ENCODE measurements at places on chromosomes 11 and 22. TPM values are rescaled to one million over a fixed set of nuclear protein-coding genes. Genes with fewer than 3 reads are reported as not detected.

The P2RX6 gene
- total RNA-seq, result 1.0 TPM

The PLAAT2 gene
- total RNA-seq, result 0.51 TPM

GRCh38 chr22:37218771-37219411 lies 6.6 kb upstream of the SSTR3 start:
- H3K36me3 ChIP-seq, result peaks cover 2% of the 10 kb centered on the region
- peak overlapping the region; percentile 92 for H3K4me3 ChIP-seq
- H3K27ac ChIP-seq, result peak overlapping the region; percentile 80
- no peaks in the 10 kb centered on the region for H3K27me3 ChIP-seq
- peaks cover 77% of the 10 kb centered on the region for H3K4me1 ChIP-seq

GRCh38 chr22:26702906-26703830 lies 45.8 kb downstream of the MIAT start:
- peaks cover 35% of the 10 kb centered on the region for H3K36me3 ChIP-seq
- no peak for DNase-seq
- H3K4me1 ChIP-seq, result no peaks in the 10 kb centered on the region
- H3K4me3 ChIP-seq, result no peak overlapping the region
- H3K27ac ChIP-seq, result no peak overlapping the region

- no peaks in the 10 kb centered on the region for H3K4me1 ChIP-seq
- no peaks in the 10 kb centered on the region for H3K36me3 ChIP-seq
- H3K4me3 ChIP-seq, result no peak overlapping the region
- no peak for DNase-seq
- no peak overlapping the region for H3K27ac ChIP-seq
Measured at GRCh38 chr11:113664981-113665710, 41.0 kb downstream of the TMPRSS5 start.

DNA sequence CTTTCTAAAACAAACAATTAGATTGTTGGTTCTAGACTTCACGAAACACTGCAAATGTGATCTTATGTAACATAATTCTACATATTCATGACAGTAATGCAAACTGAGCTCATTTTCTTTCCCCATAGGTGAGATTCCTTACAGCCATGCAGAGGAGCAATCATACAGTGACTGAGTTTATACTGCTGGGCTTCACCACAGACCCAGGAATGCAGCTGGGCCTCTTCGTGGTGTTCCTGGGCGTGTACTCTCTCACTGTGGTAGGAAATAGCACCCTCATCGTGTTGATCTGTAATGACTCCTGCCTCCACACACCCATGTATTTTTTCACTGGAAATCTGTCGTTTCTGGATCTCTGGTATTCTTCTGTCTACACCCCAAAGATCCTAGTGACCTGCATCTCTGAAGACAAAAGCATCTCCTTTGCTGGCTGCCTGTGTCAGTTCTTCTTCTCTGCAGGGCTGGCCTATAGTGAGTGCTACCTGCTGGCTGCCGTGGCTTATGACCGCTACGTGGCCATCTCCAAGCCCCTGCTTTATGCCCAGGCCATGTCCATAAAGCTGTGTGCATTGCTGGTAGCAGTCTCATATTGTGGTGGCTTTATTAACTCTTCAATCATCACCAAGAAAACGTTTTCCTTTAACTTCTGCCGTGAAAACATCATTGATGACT lies 1.5 kb downstream of the OR9G1 start:
- no peak for DNase-seq
- no peak overlapping the region for H3K27ac ChIP-seq
- no peaks in the 10 kb centered on the region for H3K36me3 ChIP-seq
- H3K27me3 ChIP-seq, result no peaks in the 10 kb centered on the region

- no peaks in the 10 kb centered on the region for H3K36me3 ChIP-seq
- H3K27me3 ChIP-seq, result no peaks in the 10 kb centered on the region
- no peak for DNase-seq
Measured at GRCh38 chr22:40726514-40726913, 47.2 kb downstream of the MCHR1 start.

GRCh38 chr22:24180316-24181087 lies 785 bp upstream of the SUSD2 start:
- no peak overlapping the region for H3K4me3 ChIP-seq
- H3K27me3 ChIP-seq, result no peaks in the 10 kb centered on the region
- peaks cover 2% of the 10 kb centered on the region for H3K36me3 ChIP-seq
- no peaks in the 10 kb centered on the region for H3K4me1 ChIP-seq

- no peak overlapping the region for H3K27ac ChIP-seq
- H3K4me3 ChIP-seq, result no peak overlapping the region
- H3K36me3 ChIP-seq, result no peaks in the 10 kb centered on the region
- no peak for DNase-seq
- no peaks in the 10 kb centered on the region for H3K27me3 ChIP-seq
Measured at GRCh38 chr11:12154871-12155668, 44.7 kb downstream of the MICAL2 start.

DNA sequence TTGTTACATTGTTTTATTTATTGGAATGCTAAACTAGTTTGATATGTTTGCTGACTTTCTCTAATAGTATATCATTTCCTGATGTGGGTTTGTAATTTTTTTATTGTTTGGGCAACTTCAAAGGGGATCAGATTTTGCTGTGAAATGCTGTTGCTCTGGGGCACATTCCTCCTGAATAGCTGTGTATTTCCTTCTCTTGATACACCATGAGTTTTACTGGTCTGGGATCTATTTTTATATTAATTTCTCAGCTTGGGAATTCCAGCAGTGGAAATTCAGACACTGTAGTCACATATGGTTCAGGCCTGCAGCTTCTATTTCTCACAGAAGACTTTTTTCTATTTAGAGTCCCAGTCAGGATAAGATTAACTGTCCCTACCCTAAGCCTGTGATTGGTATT lies 58.9 kb downstream of the RPUSD4 start:
- DNase-seq, result no peak
- H3K4me3 ChIP-seq, result no peak overlapping the region
- no peaks in the 10 kb centered on the region for H3K4me1 ChIP-seq
- no peaks in the 10 kb centered on the region for H3K27me3 ChIP-seq
- no peak overlapping the region for H3K27ac ChIP-seq
- no peaks in the 10 kb centered on the region for H3K36me3 ChIP-seq

DNA sequence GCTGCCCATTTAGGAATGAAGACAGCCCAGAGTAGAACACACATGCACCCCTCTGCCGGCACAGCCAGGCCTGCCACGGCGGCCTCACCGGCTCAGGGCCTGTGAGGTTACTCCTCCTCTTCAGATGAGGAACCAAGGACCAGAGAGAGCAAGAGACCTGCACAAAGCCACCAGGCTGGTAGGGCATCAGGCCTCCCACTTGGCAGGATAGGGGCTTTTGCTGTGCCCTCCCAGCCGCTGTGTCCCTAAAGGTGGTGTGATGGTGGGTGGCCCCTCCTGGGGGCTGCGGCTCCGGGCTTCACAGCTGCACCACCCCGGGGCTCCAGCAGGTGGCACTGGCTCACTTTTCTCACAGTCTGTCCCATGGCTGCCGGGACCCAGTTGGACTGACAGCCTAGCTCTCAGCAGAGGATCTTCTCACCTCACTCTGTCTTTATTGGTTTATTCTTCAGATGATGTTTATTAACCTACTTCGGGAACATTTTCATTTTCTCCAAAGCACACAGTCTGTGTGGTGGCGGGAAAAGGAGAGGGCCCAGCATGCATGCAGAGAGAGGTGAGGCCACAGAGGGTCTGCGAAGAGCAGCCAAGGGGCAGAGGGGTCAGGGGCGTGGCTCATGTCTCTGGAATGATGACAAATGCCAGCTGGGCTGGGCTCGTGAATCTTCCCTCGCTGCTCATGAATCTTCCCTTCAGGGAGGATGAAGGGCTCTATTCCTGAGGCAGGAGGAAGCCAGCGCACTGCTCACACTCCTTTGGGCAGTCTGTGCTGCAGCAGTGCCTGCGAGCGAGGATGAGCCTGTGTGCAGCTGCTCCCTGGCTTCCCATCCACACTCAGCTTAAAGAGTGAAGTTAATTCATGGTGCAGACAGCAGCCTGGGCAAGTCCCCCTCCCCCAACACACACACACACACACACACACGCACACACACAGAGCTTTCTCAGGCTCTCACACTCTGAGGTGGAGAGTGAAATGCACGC lies 101.1 kb upstream of the PITPNB start:
- H3K27me3 ChIP-seq, result peaks cover 25% of the 10 kb centered on the region
- no peaks in the 10 kb centered on the region for H3K4me1 ChIP-seq
- peak; percentile 66 for DNase-seq
- H3K4me3 ChIP-seq, result no peak overlapping the region
- H3K36me3 ChIP-seq, result no peaks in the 10 kb centered on the region
- no peak overlapping the region for H3K27ac ChIP-seq

DNA sequence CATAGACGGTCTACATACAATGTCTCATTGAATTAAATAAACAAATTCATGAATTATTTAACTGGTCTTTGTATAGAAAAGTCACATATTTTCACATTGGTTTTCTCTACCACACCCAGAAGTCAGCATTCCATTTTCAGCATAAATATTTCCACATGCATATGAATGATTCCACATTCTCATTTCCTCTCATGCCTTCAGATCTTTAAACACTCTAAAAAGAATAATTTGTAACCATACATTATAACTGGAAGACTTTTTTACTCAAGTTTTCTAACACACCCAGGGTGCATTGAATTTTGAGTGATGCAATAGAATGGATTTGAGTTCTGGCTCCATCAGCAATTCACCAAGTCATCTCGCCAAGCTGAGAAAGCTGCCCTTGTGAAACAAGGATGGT lies 501.8 kb upstream of the TENM4 start:
- no peaks in the 10 kb centered on the region for H3K27me3 ChIP-seq
- no peak overlapping the region for H3K4me3 ChIP-seq
- no peak overlapping the region for H3K27ac ChIP-seq
- no peak for DNase-seq
